ENCODE measurements at places on chromosomes 5 and 9.

DNA sequence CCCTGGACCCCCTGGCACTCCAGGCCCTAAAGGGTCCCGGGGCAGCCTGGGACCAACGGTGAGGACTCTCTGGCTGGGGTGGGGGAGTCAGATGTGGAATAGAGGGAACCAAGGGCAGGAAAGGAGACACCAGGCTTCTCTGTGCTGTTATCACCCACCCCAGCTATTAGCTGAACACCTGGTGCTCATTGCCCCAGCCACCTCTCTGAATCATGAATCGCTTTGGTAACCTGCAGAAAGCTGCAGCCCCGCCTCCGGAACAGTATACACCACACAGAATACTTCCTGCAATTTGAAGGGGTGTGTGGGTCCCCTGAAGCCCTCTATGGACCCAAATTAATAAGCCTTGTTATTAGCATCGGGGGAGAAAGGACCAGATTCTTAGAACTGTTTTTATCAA lies 40.4 kb upstream of the ORM1 start:
- no peak for DNase-seq

DNA sequence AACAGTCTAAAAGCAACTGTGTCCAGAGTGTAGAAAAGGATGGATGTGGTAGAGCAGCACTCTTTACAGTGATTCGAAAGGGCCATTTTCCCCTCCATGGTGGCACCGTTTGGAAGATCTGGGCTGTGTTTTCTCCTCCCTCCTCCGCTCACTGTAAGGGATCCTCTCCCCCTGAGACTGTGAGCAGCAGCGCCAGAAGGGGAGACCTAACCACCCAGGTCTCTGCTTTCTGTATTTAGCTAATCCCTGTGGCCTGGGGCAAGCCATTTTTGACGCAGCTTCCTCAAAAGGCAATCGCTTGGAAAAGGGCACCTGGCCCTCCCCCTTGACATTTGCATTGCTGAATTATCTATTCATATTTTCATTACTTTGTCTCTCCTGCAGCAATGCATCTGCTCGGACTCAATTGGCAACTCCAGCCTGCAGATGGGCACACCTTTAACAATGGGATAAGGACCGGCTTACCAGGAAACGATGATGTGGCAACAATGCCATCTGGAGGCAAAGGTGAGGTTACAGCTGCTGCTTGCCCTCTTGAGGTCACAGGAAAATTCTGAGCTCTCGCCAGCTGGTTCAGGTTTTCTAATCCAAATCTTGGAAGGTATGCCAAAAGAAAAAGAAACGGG lies 244.3 kb upstream of the WWC1 start:
- no peak for DNase-seq

DNA sequence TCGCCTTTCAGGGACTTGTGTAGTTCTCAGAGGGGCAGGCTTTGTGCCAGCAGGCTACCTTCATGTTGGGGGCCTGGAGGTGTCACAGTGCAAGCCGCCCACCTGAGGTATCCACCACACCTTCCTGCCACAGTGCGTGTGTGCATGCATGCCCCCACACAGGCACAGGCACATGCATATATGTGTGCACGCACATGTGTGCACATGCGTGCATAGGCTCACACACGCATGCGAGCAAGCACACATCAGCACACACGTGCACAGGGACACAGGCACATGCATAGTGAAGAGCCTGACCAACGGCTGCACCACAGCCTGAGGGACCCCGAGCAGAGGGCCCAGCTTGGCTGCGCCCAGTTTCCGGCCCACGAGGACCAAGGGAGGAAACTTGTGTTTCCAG lies 36.1 kb downstream of the IRX4 start:
- no peak for DNase-seq

DNA sequence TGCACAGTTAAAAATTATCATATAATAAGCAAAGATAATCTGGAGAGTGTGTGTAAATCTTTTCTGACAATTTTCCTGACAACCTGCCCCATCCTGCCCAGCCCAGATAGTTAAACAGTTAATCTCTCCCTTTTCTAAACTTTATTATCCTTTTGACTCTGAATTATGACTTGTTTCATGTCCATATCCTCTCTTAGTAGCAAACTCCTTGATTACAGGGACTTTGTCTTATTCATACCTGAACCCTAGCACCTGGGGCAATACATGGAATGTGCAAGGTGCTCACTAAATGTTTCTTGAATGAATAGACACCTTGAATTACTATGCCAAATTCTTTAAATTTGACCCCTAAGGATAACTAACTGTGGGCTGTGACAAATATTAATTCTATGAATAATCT lies 186.7 kb downstream of the FAM170A start:
- DNase-seq: no peak

- DNase-seq: no peak
These were observed 129.4 kb downstream of the OLFM1 start for GRCh38 chr9:135216791-135217441.

GRCh38 chr5:1760656-1761452 lies 38.8 kb downstream of the MRPL36 start:
- no peak for DNase-seq

- no peak for DNase-seq
These were observed 197.8 kb downstream of the DMAC1 start for GRCh38 chr9:7601739-7602138.

DNA sequence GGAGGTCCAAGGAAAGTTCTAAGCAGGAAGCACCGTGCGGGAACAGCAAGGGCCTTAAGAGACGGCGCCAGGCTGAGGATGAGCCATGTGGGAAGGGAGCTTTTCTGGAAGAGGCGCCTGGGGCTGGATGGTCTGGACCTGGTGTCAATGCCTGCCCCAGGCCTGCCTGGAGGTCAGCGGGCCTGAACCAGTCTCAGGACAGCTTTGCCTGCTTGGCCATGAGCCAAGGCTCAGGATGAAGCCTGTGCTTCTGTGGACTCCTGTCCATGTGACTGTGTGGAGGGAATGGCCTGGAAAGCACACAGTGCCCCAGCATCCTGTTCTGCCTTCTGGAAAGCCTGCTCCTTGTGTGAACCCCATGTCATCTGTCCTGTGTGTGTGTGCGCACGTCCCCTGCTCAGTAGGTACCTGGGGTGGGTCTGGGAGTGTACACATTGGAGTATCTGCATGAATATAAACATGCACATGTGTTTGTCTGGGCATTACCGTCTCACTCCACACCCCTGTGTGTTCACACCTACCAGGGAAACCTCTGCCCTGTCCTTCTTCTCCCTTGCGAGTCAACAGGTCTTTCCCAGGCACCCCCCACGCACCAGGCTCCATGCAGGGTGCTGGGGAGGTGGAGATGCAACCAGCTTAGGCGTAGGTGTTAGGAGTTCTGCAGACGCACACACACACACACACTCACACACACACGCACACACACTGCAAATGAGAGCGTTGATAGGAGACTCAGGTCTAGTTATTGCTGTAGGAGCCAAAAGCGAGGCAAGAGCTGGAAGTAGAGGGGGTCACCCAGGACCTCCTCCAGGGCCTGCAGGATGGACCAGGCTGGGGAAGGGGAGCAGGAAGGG lies 24.8 kb downstream of the DAB2IP start:
- no peak for DNase-seq

DNA sequence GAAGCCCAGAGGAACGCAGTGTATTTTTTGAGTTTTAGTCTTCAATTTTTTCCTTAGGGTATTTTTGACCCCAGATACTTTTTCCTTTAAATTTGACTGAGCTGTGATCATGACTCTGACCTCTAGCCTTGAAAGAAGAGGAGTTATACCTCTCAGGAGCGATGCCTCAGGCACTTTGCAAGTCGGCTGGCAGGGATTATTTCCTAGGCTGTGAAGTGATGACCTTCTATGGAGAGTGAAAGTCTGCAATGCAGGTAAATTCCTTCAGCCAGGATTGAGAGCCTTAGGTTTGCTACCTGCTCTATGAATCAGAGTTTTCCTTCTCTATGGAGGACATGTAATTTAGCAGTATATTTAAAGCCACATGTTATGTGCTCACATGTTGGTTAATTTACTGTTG lies 10.8 kb upstream of the NUDT12 start:
- no peak for DNase-seq

Data from activated CD4-positive, alpha-beta T cell treated with anti-CD3 and anti-CD28 coated beads, Interleukin-2, amount 50 U/mL, for 4 hours (primary cell).